ENCODE measurements at places on chromosomes 11 and 22. TPM values are rescaled to one million over a fixed set of nuclear protein-coding genes. Genes with fewer than 3 reads are reported as not detected.

Gene LRRC74B
- 0.09 TPM for total RNA-seq

Gene SULT4A1
- 1.2 TPM for total RNA-seq

Gene CARD18
- 0.13 TPM for total RNA-seq

Gene CATSPER1
- 0.09 TPM for total RNA-seq

Gene CCDC88B
- total RNA-seq = 2.8 TPM

Gene NRGN
- total RNA-seq = 0.66 TPM

Gene OR4A16
- total RNA-seq = not detected

Gene ZNF70
- 5.2 TPM for total RNA-seq

Gene FOLR3
- total RNA-seq = not detected

Gene CALCB
- 0.66 TPM for total RNA-seq

GRCh38 chr22:41288245-41288946 is 2.4 kb upstream of the RANGAP1 start:
- DNase-seq = no peak

DNA sequence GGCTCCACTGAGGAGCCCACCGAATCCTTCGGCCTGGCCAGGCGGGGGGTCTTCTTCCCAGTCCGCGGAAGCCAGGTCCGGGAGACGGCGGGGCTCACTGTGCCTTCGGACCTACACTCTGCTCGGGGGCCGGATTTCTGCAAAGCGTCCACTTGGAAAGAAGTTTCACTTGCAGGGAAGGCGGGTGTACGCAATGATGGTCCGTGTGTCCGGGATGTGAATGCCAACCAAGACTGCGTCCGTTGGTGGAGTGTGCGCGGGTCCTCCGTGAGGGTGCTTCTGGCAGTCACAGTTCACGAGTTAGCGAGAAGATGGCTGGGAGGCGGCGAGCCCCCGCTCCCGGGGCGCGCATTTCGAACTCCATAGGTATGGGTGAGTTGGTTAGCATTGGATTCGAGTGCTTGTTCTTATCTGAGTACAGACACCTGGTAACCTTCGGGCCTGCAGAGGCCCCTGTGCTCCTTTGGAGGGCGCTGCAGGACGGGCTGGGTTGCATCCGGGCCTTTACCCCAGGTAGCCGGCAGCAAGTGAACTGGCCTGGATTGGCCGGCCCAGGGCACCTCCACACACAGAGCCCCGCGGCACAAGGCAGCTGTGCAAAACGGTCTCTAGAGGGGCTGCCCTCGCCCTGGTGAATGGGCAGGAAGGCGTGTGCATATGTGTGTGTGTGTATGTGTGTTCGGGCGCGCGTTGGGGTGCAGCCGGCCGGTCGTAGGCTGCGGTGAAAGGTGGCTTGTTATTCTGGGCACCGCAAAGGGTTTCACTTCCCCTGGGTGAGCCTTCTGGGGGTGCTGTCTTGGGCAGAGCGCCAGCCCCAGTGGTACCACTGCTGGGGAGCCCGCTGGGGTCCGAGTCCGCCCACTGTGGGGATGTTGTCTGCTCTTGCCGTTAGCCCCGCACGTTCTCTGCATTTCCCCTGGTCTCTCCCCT is 13.3 kb upstream of the CYP2R1 start:
- DNase-seq = peak; percentile 27

- DNase-seq = peak; percentile 81
These were observed 31.9 kb upstream of the ZC3H12C start for GRCh38 chr11:110061296-110061695.

DNA sequence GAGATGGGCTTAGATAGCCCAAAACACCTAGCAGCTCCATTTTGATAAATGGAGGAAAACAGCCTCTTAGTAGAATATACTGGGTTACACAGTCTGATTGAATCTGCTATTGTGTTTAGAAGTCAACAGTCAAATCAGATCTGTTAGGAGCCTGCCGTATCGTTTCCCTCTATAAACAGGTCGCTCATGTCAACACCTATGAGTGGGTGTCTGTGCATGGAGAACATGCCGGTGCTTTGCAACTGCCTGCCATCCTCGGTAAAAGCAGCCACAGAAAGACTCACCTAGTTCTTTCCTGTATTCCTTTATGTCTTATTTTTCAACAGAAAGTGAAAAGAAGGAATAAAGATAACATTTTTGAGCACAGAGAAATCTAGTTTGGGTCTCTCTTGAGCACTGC is 99.4 kb downstream of the ETS1 start:
- DNase-seq = no peak

DNA sequence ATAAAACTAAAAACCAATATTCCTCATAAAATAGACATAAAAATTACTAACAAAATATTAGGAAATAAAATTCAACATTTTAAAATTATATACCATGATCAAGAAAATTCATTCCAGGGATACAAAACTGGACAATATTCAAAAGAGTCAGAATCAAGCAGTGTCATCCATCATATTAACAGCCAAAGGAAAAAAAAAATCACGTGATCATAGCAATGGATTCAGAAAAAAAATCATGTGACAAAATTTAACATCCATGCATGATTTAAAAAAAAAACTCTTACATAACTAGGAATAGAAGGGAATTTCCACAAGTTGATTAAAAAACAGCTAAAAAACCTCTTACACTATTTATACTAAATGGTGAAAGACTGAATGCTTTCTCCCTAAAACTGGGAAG is 95.3 kb upstream of the USP47 start:
- DNase-seq = no peak

- DNase-seq = no peak
These were observed 450.4 kb downstream of the OPCML start for GRCh38 chr11:133081730-133082452.

GRCh38 chr11:95499516-95500135 is 268.6 kb upstream of the SESN3 start:
- DNase-seq = no peak

- peak; percentile 59 for DNase-seq
These were observed 4.4 kb downstream of the CDON start for GRCh38 chr11:126058105-126058874.

- DNase-seq = peak; percentile 15
These were observed 26.1 kb downstream of the BDNF start for GRCh38 chr11:27673979-27674663.

DNA sequence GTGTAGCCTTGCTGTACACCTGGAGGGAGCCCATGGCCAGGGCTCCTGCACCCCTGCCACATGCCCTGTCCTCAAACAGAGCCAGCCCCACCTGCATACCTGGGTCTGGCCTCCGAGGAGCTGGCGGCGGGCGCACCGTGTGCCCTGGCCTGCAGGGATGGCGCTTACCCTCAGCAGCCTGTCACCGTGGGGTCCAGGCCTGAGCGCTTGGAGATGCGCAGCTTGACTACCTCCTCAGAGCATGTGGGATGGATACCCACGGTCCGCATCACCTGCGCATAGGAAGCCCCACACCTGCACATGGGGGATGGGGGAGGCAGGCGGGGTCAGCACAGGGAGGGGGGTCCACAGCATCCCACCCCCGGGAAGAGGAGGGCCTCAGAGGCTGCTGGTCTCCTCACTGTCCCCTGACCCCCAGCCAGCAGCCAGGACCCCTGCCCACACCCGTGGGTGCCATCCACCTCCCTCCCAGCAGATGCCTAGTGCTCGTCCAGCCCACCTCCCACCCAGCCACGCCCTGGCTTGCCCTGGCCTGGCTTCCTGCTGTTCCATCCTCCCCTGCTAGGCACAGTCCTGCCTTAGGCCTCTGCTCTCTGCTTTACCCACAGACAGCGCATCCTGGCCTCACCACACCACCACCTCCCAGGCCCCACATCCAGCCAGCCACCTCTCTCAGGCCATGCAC is 22.4 kb upstream of the GNB1L start:
- DNase-seq = peak; percentile 5

- no peak for DNase-seq
These were observed 45.5 kb upstream of the GRIK4 start for GRCh38 chr11:120465921-120466534.

DNA sequence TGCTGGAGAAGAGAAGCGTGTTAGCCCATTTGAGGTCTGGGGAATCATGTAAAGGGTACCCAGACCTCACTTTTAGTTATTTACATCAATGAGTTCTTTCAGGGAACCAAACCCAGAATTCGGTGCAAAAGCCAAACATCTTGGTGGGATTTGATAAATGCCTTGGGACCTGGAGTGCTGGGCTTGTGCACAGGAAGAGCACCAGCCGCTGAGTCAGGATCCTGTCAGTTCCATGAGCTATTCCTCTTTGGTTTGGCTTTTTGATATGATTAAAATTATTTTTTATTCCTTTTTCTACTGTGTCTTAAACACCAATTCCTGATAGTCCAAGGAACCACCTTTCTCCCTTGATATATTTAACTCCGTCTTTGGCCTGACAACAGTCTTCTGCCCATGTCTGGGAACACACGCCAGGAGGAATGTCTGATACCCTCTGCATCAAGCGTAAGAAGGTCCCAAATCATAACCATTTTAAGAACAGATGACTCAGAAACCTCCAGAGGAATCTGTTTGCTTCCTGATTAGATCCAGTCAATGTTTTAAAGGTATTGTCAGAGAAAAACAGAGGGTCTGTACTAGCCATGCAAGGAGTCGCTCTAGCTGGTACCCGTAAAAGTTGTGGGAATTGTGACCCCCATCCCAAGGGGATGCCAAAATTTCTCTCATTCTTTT is 65.2 kb downstream of the ALX4 start:
- no peak for DNase-seq

DNA sequence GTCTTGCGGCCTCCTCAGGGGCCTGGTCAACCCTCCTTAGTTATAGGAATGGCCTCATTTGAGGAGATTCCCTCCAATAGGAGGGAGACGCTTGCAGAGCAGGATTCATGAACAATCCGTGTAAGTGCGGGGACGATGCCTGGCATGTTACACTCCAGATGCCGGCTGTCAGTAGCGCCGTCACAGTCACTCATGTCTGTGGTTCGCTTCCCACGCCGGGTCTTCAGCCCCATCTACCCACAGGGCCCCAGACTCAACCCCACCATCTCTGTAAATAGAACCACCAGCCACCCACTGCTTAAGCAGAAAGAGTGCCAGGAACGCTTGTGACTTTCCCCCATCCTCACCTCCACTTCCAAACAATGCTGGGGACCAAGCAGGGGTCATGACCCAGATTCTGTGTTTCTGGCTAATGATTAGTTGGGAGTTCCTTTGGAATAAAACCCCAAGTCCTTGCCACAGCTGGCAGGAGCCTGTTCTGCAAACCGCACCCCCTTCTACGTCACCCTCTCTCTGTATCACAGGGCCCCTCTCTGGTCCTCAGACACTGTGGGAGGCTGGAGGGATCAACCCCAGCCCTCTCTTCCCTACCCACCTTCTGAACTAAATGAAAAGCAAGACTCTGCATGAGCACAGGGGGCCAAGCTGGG is 38.8 kb upstream of the TOLLIP start:
- DNase-seq = no peak

DNA sequence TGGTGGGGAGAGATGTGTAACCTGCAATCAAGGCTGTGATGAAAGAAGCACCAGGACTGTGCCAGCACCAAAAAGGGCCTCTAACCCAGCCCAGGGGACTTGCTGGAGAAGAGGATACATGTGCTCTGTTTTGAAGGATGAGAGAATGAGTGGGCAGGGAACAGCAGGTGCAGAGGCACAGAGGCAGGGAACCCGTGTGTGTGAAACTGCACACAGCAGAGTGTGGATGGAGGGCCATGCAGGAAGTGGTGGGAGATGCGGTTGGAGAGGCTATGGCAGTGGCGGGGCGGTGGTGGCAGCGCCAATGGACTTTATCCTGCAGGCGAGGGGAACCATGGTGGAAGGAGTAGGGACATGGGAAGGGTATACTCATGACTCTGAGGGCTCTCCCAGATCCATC is 25.2 kb upstream of the LRRC32 start:
- DNase-seq = no peak

- DNase-seq = no peak
These were observed 14.8 kb downstream of the PIWIL4 start for GRCh38 chr11:94581926-94582325.

DNA sequence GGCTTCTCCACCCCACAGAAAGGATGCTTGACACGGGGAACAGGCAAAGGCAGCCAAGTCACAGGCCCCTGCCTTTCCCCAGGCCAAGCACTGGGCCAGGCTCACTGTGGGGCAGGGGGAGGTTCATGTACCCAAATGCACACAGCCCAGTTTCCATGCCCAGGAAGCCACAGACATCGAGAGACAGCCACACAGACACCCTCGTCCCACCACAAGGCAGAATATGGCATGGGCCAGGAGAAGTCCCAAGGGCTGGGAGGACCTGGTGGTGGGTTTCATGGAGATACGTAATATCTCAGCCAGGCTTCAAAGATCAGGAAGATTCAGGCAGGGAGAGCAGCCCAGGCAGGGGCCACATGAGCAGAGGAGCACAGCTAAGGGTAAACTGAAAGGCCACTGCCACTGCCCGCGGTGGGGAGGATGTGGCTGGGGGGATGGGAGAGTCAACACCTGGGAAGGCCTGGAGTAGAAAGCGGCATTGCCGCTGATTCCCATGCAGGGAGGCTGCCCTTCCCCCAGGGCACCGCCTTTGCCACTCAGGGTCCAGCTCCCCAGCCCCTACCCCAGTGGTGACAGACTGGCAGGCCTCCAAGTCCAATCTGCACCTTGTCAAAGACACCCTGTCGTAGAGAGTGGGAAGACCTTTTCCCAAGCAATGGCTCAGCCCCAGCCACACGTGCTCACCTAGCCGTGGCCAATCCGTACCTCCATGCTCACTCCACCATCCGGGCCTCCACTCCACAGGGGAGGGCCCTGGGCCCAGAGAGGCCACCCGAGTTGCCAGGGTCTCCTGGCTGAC is 2.4 kb upstream of the MFNG start:
- DNase-seq = no peak

DNA sequence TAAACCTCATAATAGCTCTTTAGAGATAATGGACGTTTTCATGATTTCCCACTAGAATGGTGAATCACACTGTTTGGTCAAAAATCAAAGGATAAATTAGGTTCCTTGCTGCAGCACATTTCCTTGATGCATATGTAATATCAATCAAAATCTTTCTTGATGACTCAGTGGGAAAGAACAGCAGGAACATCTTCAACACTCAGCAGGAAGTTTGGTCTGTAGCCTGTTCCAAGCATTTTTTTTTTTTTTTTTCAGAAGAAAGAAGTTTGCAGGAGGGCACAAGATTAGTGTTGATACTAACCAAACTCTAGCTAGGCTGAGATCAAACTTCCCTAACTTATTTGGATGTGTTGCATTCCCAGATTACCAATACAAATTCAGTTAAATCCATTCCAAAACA is 1529.8 kb downstream of the FAM181B start:
- peak; percentile 2 for DNase-seq

DNA sequence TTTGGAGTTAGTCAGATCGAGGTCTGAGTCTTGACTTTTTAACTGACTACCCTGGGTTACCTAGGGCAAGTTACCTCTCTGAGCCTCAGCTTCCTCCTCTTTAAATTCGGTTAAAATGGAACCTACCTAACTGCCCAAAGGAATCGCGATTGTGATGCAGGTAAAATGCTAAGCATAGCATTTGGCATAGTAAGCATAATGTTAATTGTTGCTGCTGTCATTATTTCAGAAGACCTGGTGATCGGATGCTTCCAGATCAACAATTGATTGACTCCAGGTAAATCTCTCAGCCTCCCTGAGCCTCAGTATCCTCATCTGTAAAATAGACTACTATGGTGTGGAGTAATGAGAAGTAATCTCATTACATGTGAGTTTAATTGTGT is 550 bp upstream of the SLC43A1 start:
- no peak for DNase-seq
